Bronchus fibroblast of lung (primary cell): ENCODE measurements at places on chromosomes 3 and 15. TPM values are rescaled to one million over a fixed set of nuclear protein-coding genes. Genes with fewer than 3 reads are reported as not detected.

The SLC27A2 gene
- under 0.01 and 0.50 TPM in 2 replicates for total RNA-seq

The SLC38A3 gene
- total RNA-seq: 0.30 TPM in 1 of 2 replicates, not detected in the other

The TUBGCP4 gene
- 13.3 and 15.0 TPM in 2 replicates for total RNA-seq

The CHST2 gene
- 21.7 and 23.2 TPM in 2 replicates for total RNA-seq

The MYLK gene
- total RNA-seq: 149 and 159 TPM in 2 replicates

The B3GALNT1 gene
- 23.2 and 27.1 TPM in 2 replicates for total RNA-seq

The ANO10 gene
- 29.3 and 31.9 TPM in 2 replicates for total RNA-seq

The CYP8B1 gene
- not detected in 2 replicates for total RNA-seq

The USP13 gene
- 8.4 and 11.9 TPM in 2 replicates for total RNA-seq

The STRIT1 gene
- total RNA-seq: not detected in 2 replicates

The GDPGP1 gene
- 4.2 and 6.1 TPM in 2 replicates for total RNA-seq

The CCDC54 gene
- total RNA-seq: not detected in 2 replicates

The CD276 gene
- 91.6 and 108 TPM in 2 replicates for total RNA-seq

The REC114 gene
- not detected in 2 replicates for total RNA-seq

The SLC28A1 gene
- not detected in 2 replicates for total RNA-seq

The GOLGA6A gene
- total RNA-seq: not detected in 2 replicates

The ZNF660 gene
- 1.2 and 1.5 TPM in 2 replicates for total RNA-seq

The BFSP2 gene
- not detected in 2 replicates for total RNA-seq

The ARL6IP5 gene
- 156 and 158 TPM in 2 replicates for total RNA-seq

The GCSAM gene
- not detected in 2 replicates for total RNA-seq

The ZNF860 gene
- total RNA-seq: 0.17 and 0.30 TPM in 2 replicates
